ENCODE measurements at places on chromosomes 4 and X.
A peak's percentile ranks its signal among the peaks of the same experiment; 100 is the strongest.

- DNase-seq, result peak; percentile 86
These were observed at the start of gene FAM241A for GRCh38 chr4:112145326-112145789. Gene FAM241A, plus strand, starts transcription at chr4:112145454. Its CDS starts 127 bp downstream, at chr4:112145581.

DNA sequence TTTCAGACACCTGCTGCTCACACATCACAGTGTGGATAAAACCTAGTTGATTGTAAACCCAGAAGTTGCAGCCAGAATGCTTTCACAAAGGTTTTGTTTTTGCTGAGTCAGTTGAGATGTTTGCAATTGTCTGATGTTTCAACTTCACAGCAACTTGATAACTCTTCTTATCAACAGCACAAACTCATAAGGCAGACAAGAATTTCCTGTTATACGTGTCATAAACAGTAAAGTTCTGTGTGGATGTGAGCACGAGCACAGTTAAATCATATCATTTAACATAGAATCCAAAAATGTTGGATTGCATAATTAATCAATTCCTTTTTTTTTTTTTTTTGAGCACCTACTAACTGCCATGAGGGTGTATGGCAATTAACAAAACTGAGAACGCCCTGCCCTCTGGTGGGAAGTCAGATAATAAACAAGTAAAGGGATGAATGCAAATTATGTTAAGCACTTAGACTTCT lies 512.2 kb downstream of the PDHA2 start:
- peak; percentile 40 for DNase-seq

DNA sequence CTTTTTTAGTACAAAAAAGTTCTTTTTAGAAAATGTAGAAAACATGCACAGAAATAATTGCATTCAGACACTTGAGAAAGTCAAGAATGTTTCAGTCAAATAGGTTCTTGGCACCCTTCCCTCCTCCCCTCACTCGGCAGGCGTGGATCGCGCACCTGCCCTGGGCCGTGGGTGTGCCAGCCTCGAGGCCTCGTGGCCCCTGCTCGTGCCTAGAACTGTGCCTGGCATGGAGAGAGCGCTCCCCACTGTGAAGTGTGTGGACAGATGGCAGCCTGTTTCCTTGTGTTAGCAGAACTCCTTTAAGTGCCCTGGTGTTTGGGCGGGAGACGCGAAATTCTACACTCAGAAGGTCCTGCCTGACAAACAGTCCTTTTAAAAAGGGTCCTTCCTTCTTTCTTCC lies 14.7 kb downstream of the RGS12 start:
- no peak for DNase-seq

DNA sequence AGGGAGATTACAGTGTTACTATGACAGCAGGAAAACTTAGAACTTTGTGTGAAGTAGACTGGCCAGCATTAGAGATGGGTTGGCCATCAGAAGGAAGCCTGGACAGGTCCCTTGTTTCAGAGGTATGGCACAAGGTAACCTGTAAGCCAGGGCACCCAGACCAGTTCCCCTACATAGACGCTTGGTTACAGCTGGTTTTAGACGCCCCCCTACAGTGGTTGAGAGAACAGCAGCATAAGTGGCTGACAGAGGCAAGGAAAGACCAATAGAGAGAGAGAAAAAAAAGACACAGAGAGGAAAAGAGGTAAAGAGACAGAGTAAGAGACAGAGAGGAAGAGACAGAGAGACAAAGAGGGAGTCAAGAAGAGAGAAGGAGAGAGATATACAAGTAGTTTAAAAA lies 144.5 kb downstream of the GC start:
- no peak for DNase-seq

GRCh38 chr4:125728568-125728967 lies 413.8 kb downstream of the FAT4 start:
- DNase-seq, result peak; percentile 98

All from epithelial cell of esophagus (primary cell).